ENCODE measurements at places on chromosomes 2 and 18.

GRCh38 chr18:61742565-61743429 is 150.0 kb downstream of the RNF152 start:
- DNase-seq: no peak

DNA sequence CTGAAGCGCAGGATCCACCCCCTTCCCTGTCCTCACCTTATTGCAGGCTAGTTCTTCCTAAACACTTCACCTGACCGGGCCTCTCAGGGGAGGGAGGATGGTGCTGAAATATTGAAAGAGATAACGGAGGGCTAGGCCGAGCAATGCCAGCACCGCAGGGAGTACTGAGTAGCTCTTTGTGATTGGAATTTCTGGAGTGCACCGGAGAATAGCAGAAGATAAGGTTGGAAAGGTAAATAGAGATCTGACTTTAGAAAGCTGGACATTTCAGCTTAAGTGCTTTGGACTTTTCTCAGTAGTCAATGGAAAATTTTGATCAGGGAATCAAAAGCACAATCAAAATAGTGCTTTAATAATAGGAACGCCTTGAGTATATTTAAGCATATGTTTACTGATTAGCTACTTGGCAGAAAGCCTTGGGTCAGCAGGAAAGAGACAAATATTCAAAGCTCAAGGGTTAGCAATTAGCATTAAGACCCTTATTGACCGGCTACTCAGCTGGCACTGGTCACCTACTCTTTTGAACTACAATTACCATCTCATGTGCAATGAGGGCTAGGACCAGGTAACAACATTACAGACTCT is 142.9 kb upstream of the NDUFV2 start:
- no peak for DNase-seq

DNA sequence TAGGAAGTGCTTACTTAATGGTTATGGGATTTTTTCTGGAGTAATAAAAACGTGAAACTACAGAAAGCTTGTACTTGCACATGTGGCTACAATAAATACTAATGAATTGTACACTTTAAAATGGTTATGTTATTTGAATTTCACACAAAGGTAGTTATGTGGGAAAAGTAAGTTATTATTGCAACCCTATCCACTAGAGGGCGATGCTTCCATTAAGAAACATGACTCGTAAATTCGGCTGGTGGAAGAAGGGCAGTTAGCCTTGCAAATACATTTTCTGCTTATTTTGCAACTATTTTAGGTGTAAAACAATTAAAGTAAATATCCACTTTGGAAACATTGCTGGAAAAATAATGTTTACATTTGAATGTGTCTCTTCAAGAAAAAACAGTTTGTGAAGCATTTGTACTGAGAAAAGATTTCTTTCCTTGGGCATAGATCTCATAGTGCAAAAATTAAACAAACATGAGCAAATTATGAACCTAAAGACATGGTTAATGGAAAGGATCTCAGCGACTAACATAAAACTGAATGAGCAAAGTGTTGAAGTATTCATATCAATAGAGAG is 68.1 kb upstream of the CSRNP3 start:
- DNase-seq: no peak

- no peak for DNase-seq
Observed at GRCh38 chr18:31791817-31792579, 31.3 kb upstream of the SLC25A52 start.

GRCh38 chr18:59659508-59660170 is 37.6 kb downstream of the CCBE1 start:
- DNase-seq: no peak

DNA sequence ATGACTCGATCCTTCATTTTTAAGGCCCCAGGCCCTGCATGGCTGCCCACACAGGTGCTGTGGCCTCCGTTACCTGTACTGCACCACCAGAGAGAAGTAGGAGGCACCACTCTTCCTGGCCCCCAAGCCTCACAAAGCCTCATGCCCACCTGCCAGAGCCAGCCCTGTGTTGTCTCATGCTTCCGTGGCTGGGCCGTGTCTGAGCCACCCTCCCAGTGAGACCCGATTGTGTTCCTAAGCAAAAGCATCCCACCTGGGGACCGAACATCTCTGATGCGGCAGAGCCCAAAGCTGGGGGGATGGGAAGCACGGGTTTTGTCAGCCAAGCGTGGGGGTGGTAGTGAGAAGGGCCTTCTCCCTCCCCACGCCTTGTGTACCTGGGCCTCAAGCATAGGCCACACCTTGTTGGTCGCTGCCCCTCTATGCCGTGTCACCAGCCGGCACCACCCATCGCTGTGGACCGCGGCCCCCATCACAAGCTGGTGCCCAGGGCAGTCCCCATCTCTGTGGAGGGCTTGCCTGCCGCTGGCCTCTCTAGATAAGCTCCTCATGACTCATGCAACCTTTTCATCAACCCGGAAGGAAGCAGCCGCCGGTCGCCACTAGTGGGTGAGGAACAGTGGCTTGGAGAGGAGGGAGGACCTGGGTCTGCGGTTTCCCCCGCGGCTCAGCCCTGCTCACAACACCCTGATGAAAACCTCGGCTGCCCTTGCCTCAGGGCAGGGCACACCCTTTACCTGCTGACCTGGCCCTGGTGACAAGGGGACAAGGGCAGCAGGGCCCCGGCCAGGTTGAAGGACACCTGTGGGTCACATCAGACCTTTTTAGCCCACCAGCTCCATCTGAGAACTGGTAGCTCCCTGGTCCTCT is 2.7 kb upstream of the RNPEPL1 start:
- peak; percentile 82 for DNase-seq

GRCh38 chr2:153972412-153972811 is 100.7 kb downstream of the GALNT13 start:
- DNase-seq: no peak

GRCh38 chr18:62037989-62038778 is 145.4 kb upstream of the RNF152 start:
- no peak for DNase-seq

GRCh38 chr18:35807811-35808335 is 164.6 kb upstream of the RMP24 start:
- no peak for DNase-seq

DNA sequence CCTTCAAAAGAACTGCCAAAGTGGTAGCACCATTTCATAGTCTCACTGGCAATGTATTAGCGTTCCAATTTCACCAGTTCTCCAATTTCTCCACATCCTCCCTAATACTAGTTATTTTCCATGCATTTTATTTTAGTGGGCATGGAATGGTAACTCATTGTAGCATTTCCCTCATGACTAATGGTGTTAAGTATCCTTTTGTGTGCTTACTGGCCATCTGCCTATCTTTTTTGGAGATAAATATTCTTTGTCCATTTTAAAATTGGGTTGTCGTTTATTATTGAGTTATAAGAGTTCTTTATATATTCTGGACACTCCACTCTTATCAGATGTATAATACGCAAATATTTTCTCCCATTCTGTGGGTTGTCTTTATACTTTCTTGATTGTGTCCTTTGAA is 107.1 kb downstream of the THADA start:
- no peak for DNase-seq

GRCh38 chr2:165766326-165766927 is 27.6 kb downstream of the GALNT3 start:
- DNase-seq: no peak

GRCh38 chr2:88069117-88069516 is 1.5 kb downstream of the SMYD1 start:
- DNase-seq: no peak

GRCh38 chr2:96737831-96738230 is 2.0 kb downstream of the LMAN2L start:
- DNase-seq: no peak

- no peak for DNase-seq
Observed at GRCh38 chr18:78983512-78983911, 3.9 kb downstream of the SALL3 start.

- DNase-seq: no peak
Observed at GRCh38 chr2:231257763-231258162, 59.3 kb downstream of the ARMC9 start.

DNA sequence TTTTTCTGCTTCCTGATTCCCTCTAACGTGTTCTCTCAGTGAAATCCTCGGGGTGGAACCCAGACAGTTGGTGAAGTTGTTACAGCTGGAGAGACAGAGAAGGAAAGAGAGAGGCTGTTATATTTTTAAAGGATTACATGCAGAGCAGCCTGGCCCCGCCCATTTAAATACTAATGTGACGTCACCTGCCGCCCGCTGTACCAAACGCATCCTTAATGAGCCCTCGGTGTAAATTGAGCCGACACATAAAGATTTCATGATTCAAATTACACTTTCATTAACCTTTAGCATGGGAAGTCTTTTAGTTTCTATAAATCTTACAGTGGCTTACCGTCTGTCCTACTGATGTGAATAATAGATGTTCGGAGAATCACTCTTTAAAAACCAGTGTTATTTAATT is 164.0 kb upstream of the SIX3 start:
- DNase-seq: no peak

DNA sequence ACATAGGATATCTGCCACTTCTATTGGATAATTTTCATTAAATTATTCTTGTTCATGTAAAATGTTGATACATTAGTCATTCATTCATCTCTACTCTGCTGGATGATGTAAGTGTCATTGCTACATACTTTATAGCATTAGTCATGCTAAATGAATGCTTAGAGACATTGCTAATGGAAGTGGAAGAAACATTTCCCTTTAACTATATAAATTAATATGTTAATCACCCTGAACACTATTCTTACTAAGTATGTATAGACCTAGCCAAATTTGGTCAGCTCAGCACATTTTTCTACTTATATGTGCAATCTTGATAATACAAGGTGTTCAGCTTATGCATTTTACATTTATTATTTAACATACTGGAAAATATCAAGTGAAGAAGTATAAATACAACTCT is 160.2 kb downstream of the DPP4 start:
- DNase-seq: no peak

- no peak for DNase-seq
Observed at GRCh38 chr2:230723363-230723762, 10.7 kb downstream of the CAB39 start.

Data from esophagus squamous epithelium (tissue), 5 donors.